Inflammatory macrophage treated with lipopolysaccharide for 4 hours (primary cell): ENCODE measurements at places on chromosomes 13 and 19.
A peak's percentile ranks its signal among the peaks of the same experiment; 100 is the strongest.

GRCh38 chr13:58202099-58202498 lies 570.6 kb downstream of the PCDH17 start:
- no peak for DNase-seq

DNA sequence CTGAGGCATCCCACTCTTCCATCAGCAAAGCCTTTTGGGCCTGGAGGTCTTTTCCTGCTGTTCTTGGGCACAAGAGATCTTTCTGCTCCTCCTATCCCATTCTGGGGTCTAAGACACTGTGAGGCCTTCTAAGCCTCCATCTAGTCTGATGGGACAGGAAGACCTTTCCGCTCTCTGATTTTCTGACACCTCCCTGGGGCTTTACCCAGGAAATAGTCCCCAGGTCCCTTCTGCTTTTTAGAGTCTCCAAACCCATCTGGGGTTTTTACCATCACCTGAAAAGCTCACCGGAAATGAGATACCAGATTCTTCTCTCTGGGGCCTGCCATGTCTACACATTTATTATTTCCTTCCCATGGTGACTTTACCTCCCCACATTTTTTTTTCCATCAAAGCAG lies 21.1 kb downstream of the CLEC17A start:
- DNase-seq, result no peak

DNA sequence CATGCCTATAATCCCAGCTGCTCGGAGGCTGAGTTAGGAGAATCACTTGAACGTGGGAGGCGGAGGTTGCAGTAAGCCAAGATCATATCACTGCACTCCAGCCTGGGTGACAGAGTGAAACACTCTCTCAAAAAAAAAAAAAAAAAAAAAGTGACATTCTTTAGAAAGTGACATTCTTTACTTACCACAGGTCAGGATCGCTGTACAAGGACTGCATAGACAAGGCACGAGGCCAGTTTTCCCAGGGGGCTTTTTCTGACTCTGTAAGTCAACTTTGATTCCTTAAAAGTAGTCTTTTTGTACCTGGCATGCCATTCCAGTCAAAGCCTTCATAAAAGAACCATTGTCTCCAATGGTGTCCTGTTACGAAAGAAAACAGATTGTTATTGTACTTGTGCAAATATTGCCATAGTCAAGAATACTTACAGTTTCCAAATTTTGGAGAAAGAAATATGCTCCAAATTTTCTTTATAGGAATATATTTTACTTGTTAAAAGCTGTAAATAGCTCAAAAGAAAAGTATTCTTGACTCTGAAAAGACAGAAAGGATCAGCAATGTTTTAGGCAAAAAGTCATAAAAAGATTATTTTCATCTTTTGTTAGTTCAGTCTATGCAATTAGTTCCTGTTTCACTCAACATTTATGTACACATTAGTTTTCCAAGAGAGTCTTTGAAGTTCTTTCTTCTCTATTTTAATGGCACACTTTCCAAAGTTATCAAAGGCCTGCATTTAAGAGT lies 39.3 kb downstream of the CEACAM1 start:
- DNase-seq, result no peak

GRCh38 chr13:54750521-54750920 lies 1721.9 kb downstream of the OLFM4 start:
- no peak for DNase-seq

DNA sequence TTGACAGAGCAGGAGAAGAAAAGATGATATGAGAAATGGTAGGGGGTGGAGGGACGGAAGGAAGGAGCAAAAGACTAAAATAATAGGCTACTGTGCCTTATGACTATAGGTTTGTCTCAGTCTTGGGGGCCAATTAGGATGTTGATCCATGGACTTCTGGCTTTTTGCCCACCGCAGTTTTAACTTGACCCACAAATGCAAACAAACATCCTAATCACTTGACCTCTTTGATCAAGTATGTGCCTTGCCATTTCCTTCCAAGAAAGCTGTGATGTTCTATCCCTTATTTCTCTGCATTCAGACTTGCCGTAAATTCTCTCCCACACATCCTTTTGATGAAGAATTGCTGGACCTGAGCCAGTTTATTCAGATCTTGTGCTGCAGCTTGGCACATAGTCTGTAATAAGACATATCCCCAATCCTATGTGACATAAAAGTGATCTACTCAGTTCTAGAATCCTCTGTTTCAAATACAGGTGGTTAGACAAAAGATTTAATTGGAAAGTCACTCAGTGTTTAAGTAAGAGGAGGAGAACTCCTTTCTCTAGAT lies 62.8 kb downstream of the TPT1 start:
- no peak for DNase-seq

DNA sequence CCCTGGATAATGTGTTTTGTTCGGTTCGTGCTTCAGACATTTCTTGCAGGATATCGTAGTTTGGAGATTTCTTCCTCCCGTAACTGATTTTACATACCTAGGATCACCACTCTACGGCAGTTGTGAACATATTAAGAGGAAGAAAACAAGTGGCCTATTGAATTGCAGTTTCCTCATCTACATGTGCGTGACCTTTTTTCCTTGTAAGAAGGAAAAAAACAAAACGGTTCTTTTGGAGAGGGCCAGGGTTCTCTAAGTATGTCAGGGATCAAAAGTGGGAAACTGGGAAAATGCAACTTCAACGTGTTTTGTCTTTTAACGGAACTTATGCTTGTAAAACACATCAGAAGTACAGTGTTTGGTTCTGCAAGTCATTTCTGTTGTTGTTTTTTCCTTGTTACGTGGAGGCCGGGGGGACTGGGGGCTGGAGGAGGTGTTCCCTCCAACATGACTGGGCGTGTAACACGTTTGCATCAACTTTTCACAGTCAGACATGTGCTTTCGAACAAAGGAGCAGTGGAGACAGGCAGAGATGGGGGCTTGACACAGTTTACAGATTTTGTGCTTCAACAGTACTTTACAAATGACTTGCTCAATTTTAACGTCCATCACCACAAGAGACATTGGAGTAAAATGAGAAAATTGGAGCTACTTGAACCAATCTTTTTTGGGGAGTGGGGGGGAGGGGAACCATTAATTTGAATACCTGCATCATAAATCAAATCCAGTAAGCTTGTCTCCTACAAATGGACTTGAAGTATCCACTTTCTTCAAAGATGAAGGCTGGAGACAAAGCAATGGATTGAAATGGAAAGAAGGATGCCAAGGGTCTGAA lies 3.8 kb downstream of the ZC3H4 start:
- DNase-seq, result peak; percentile 40

- DNase-seq, result no peak
Observed at GRCh38 chr13:55815458-55816033, 1325.2 kb upstream of the PRR20A start.

DNA sequence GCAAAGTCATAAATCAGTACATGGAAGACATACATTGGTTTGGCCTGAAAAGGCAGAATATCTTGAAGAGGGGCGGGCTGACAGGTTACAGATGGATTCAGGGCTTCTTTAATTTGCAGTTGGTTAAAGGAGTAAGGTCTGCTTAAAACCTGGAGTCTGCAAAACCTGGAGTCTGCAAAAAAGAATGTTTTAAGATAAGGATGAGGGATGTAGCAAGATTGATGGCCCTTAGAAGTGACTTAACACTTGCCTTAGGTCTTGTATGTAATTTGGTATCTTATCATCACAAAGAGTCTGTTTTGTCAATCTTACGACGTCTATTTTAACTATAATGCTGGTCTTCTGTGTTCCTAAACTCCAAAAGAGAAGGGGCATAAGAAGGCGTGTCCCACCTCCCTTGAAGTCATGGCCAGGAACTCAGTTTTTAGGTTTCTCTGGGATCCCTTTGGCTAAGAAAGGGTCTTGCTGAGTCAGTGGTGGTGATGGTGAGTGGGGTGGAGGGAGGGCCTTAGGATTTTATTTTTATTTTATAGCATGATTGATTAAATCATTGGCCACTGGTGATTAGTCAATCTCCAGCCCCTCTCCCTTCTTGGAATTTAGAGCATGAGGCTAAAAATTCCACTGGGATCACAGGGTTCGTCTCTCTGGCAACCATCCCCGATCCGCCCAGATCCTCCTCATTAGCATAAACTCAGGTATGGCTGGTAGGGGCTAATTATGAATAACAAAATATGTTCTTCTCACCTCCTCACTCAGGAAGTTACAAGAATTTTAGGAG lies 10.1 kb upstream of the HAS1 start:
- DNase-seq, result no peak

DNA sequence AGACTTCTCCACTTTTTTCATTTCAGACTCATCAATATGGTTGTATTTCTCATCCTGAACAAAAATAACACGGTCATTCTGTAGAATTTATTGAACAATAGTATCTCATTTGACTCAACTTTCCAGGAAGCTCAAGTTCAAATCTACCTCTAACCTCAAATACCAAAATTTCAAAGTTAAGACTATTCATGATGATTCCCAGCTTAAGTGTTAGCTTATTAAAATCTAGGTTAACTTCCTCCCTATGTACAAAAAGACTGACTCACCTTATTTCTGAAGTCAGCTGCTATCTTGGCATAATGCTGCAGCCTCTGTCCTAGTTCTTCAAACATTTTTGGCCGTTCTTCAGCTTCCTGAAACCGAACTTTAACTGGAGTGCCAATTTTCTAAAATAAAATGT lies 23.2 kb downstream of the HSPH1 start:
- DNase-seq, result no peak

- DNase-seq, result no peak
Observed at GRCh38 chr19:9883231-9883758, 48.2 kb downstream of the PIN1 start.

DNA sequence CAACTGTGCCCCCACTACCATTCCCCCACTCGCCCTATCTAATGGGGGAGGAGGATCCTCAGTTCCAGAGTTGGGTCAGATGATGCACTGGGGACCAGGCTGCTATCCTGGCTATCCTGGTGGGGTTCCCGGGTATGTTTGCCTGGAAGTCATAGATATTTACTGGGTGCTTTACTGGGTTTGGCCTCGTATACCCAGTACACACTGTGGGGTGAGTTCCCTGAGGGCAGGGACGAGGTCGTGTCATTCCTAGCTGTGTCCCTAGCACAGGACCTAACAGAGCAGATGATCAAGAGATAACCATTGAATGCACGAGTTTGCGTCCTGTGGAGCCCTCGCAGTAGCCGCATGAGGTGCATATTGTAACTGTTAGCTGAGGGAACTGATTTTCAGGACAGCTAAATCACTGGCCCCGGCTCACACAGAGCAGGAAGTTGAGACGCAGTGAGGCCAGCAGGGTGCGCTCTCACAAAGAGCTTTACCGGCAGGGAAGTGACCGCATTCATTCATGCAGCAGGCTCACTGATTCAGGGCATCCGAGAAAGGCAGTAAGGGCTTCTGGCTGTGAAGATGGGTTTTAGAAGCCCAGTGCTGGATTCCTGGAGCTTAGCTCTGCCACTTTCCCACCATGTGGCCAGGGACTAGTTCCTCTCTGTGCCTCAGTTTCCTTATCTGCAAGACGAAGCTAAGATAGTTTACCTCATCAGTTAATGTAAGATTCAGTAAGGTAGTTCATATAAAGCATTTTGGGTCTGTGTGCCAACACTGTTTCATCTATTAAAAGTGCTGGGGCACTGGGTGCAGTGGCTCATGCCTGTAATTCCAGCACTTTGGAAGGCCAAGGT lies 6.0 kb downstream of the RUVBL2 start:
- peak; percentile 64 for DNase-seq
